ENCODE measurements at places on chromosomes 11 and 22.

DNA sequence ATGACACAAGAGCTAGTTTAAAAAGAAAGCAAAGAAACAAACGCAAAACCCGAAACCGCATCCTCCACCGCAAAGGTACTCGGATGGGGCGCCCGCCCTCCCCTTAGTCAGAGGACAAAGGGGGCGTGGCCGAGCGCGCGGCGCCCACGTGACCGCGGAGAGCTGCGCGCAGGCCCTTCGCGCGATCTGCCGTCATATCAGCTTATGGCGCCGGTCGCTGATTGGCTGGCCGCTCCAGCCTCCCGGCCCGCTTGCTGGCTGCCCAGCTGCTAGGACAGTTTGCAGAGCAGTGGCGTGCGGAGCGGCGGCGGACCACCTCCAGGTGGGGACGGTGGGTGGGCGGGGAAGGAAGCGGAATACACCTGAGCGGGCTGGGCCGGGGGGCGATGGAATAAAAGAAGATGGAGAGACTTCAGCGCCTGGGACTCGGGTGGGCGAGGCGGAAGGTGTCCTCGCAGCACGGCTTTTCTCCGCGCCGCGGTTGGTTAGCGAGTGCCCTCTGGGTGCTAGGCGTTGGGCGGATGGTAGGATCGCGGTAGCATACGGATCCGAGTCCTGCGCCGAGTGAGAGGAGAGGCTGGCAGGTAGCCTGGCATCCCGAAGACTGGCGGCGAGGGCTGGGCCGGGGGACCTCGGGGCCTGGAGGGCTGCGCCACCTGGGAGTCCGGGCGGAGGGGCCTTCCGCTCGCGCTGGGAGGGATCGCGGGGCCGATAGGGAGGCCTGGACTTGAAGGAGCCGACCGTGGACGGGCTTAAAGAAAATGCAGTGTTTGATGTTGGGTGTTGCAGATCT is at the start of gene SC5D:
TSS of gene SC5D (plus strand) at position 277 of the 793 bp plus-strand sequence. CDS start 10,605 bp downstream, outside the sequence.
- DNase-seq: peak; percentile 94

GRCh38 chr11:9208726-9209501 is 56.2 kb downstream of the DENND5A start:
- no peak for DNase-seq

DNA sequence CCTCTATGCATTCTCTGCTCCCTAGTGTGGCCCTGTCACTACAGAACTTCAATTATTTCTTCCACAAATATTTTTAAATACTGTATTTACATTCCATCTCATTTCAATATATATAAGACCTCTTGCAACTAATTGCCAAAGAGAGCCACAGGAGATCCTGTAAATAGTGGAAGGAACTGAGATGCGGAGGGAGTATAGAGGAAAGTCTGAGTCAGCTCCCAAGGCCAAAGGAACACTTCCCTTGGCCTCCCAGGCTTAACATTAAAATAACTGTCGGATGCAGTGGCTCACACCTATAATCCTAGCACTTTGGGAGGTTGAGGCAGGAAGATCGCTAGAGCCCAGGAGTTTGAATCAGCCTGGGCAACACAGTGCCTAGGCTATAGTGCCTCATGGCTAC is 31.2 kb downstream of the RBFOX2 start:
- DNase-seq: no peak

DNA sequence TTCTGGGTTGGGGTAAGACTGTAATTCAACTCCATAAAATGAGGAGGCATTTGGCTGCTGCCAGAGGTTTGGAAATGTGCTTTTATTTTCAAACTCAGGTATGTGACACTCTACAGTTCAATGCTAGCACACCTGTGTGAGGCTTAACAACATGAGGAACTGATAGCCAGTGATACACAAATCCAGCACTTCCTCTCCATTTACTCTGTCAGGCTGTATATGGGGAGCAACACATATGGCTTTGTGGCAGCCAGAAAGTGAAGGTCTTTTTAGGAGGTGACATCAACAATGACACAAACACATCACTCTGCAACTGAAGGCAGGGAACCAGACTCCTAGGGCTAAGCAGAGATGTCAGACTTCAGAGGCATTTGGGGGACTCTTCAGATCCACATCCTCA is 4.6 kb upstream of the LYVE1 start:
- no peak for DNase-seq

DNA sequence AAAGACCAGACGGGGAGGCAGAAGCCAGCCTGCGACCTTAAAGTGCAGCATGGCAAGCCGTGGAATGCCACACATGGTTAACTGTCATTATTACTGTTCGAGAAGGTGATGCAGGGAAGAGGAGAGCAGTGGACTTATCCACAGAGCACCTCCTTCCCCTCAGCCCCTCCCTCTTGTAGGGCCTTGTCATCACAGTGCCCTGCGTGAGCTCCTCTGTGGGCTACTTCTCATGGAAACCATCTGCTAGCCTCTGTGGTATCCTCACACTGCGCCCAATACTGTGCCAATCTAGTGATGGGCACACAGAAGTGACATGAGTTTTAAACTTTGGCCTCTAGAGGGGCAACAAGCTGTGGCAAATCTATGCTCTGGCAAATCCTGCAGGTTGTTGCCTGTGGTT is 18.2 kb upstream of the CCDC134 start:
- DNase-seq: no peak

- no peak for DNase-seq
Observed at GRCh38 chr11:37313266-37313665, 715.2 kb upstream of the RAG2 start.

DNA sequence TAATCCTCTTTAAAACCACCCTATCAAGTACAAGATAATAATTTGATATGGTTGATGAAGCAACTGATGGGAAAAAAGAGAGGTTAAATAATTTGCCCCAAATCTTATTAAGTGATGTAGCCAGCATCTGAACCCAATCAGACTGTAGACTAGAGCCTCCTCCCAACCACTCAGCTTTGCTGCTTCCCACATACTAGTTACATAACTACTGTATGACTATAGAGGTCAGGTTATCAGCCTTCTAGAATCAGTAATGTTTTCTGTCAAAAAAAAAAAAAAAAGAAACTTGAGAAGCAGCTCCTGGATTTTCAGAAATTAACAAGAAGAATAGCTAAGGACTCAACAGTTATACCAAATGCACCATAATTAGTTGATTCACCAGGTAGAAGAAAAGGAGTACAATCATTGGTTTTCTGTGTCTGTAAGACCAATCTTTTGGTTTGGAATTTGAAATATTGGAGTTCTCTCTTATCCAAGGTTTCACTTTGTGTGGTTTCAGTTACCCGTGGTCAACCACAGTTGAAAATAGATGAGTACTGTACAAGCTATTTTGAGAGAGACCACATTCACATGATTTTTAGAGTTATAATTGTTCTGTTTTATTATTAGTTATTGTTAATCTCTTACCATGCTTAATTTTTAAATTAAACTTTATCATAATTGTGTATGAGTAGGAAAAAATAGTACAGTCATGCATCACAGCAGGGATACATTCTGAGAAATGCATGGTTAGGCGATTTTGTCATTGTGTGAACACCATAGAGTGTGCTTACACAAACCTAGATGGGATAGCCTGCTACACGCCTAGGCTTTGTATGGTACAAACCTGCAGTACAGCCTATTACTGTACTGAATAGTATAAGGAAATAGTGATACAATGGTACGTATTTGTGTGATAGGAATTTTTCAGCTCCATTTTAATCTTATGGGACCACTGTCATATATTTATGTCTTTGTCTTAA is 72.2 kb downstream of the PDHX start:
- peak; percentile 11 for DNase-seq

- no peak for DNase-seq
Observed at GRCh38 chr11:131823772-131824171, 453.4 kb downstream of the NTM start.

GRCh38 chr11:221539-221938 is 14.0 kb downstream of the RIC8A start:
- no peak for DNase-seq

- no peak for DNase-seq
Observed at GRCh38 chr22:23553924-23554870, 25.9 kb downstream of the IGLL1 start.

GRCh38 chr11:45556851-45557707 is 108.3 kb downstream of the CHST1 start:
- no peak for DNase-seq
